ENCODE measurements at places on chromosomes 2 and 18. TPM values are rescaled to one million over a fixed set of nuclear protein-coding genes. Genes with fewer than 3 reads are reported as not detected.

The DTYMK gene
- 85.5 TPM for total RNA-seq

The CEP76 gene
- 13.2 TPM for total RNA-seq

The POTEJ gene
- not detected for total RNA-seq

The MAP3K20 gene
- total RNA-seq: 4.3 TPM

The GALNT14 gene
- total RNA-seq: 0.59 TPM

The TUBA3E gene
- total RNA-seq: not detected

The DYNAP gene
- not detected for total RNA-seq

The FOXD4L1 gene
- not detected for total RNA-seq

The CPLX4 gene
- total RNA-seq: not detected

The LINC00305 gene
- not detected for total RNA-seq

The SLC16A14 gene
- 0.58 TPM for total RNA-seq

The ZEB2 gene
- total RNA-seq: 6.1 TPM

The RTTN gene
- total RNA-seq: 35.2 TPM

The FEZ2 gene
- total RNA-seq: 14.9 TPM

The DLX2 gene
- total RNA-seq: not detected

The FRZB gene
- not detected for total RNA-seq

The SLC25A52 gene
- not detected for total RNA-seq

The NGEF gene
- total RNA-seq: not detected

The ALPP gene
- total RNA-seq: 0.53 TPM

The TNFAIP6 gene
- total RNA-seq: not detected

The ANKRD30BL gene
- total RNA-seq: not detected

The KCNE4 gene
- total RNA-seq: not detected

The SERPINB3 gene
- not detected for total RNA-seq

The ABHD1 gene
- total RNA-seq: 0.56 TPM
